ENCODE measurements at places on chromosomes 1 and 21. TPM values are rescaled to one million over a fixed set of nuclear protein-coding genes. Genes with fewer than 3 reads are reported as not detected.

- DNase-seq = no peak
Observed at GRCh38 chr1:45531873-45532272, 10.2 kb upstream of the PRDX1 start.

GRCh38 chr1:62066713-62067112 is 127.9 kb upstream of the L1TD1 start:
- no peak for DNase-seq

- DNase-seq = no peak
Observed at GRCh38 chr1:40032240-40032891, 8.2 kb upstream of the CAP1 start.

DNA sequence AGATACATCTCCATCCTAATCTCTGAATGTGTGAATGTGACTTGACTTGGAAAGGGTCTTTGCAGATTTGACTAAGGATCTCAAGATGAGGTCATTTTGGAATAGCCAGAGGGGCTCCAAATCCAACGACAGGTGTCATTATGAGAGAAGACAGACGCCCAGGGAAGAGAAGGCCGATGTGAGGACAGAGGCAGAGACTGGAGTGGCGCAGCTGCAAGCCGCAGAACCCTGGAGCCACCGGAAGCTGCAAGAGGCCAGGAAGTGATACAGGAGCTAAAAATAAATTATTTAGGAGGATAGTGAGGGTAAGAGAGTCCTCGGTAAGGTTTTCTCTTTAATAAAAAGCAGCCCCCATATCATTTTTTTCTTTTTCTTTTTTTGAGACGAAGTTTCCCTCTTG is 9.7 kb upstream of the AADACL4 start:
- DNase-seq = no peak

- peak; percentile 82 for DNase-seq
Observed at GRCh38 chr1:63593886-63594605, 835 bp downstream of the PGM1 start.

- DNase-seq = no peak
Observed at GRCh38 chr1:52366517-52366827, 467 bp upstream of the CC2D1B start.

DNA sequence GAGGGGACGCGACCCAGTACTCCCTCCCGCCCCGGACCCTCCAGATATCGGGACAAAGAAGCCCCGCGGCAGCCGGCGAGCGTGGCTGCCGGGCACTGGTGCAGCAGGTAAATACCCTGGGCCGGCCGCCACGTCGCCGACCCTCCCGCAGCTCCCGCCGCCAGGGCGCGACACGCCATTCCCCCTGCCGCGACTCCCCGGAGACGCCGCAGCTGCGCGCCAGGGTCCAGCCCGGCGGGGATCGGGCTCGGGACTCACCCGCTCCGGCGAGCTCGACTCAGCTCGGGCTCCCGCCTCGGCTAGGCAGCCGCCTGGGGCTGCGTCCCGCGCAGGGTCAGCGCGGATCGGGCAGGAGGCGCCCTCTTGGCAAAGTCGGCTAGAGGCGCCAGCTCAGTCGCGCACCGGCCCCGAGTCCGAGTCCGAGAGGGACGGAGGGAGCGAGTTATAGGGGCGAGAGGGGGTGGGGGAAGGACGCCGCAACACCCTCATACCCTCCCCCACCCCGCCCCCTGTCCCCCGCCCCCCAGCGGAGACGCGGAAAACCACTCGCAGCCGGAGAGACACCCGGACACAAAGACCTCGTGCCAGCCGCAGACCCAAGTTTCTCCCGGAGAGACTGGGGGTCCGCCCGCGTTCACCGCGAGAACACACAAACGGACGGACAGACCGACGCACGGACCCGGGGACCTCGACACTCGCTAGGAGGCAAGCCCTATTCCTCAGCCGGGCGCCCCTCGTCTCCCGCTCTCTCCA is 985 bp downstream of the SYT6 start:
- peak; percentile 25 for DNase-seq

GRCh38 chr1:115796897-115797296 is 28.4 kb upstream of the CASQ2 start:
- no peak for DNase-seq

- peak; percentile 60 for DNase-seq
Observed at GRCh38 chr21:25664491-25664931, 25.5 kb downstream of the JAM2 start.

DNA sequence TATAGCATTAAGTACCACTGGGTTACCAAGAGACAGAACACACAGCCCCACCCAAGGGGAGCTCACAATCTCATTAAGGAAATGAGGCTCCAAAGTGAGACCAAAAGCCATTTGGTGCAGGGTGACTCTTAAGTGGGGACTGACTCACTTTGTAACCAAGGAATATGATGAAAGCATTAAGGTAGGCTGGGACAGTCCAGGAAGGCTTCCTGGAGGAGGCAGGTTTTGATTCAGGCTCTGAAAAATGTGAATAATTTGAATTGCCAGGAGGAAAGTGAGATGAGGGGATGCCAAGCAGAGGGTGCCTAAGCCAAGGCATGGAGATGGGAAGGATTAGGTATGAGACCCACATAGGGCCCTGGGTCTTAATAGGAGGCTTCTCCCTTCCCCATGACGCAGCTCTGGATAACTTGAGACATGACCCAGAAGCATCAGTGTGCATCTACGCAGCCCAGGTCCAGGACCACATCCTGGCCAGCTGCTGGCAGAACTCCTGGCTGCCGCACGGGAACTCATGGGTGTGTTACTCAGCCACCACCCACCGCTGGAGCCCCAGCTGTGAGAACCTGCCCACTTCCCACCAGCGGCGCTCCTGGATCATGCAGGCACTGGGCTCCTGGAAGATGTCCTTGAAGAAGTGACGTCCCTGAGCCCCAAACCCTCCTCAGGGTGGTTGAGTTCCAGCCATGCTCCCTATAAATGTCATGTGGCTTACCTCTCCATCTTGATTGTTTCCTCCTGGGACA is 5.9 kb upstream of the TTC4 start:
- DNase-seq = no peak

DNA sequence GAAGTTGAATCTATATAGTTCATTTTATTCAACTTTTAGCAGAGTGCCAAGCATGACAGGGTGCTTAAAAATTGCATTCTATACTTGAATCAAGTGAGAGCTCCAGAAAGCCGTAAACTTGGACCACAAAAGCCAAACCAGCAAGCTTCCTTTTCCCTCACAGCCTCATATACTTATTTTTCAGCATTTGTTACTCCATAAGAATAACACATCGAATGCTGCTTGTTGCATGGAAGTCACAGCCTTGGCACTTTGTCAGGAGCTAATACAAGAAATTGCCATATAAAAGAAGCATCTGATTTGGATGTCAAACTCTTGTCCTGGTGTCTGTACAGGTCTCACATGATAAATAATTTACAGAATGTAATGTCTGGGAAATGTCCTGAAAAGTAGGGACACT is 87.4 kb downstream of the PLXNA2 start:
- no peak for DNase-seq

GRCh38 chr1:2483970-2484369 is 7.9 kb downstream of the PLCH2 start:
- no peak for DNase-seq

GRCh38 chr1:243525085-243525487 is 269.2 kb downstream of the SDCCAG8 start:
- DNase-seq = no peak

GRCh38 chr1:206954459-206955342 is 8.4 kb upstream of the PIGR start:
- DNase-seq = no peak

- DNase-seq = peak; percentile 60
Observed at GRCh38 chr1:40806731-40807695, 23.4 kb downstream of the KCNQ4 start.

DNA sequence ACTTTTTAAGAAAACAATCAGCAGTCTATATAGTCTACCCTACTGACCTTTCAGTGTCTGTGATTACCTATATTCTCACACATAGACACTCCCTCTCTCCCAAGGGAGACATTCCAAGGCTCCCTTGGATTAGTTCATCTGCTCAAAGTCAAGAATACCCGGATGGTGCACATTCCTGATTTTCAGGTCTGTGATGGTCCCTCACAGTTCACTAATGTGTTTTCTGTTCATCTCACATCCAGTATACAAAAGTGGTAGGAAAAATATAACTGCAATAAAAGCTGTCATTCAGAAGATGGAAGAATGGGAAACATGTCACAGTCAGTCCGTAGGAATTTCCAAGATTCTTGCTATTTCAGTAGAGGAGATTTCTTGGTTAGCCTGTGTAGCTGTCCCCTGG is 224.1 kb upstream of the CACYBP start:
- no peak for DNase-seq

GRCh38 chr1:68705466-68705865 is 208.6 kb upstream of the DEPDC1 start:
- no peak for DNase-seq

GRCh38 chr21:43779660-43780059 is 3.6 kb upstream of the CSTB start:
- no peak for DNase-seq

- no peak for DNase-seq
Observed at GRCh38 chr1:235933017-235933765, 66.5 kb upstream of the LYST start.

DNA sequence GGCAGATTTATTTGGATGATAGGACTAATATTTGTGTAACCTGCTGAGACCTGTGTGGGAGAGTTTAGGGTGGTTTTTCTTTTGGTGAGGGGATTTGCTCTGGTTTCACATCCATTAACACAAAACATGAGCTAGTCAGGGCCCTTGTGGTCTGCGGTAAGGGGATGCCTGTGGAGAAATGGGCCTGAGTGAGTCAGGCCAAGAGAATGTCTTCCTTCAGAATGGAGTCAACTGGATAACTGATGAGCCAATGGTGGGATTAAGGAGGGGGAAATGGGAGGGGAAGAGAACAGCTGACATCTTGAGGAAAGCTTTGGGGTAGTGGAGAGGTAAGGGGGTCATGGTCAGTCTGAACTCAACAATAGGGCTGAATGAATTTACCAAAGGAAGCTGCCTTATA is 13.9 kb downstream of the WNT2B start:
- DNase-seq = no peak

- no peak for DNase-seq
Observed at GRCh38 chr1:240254778-240255291, 163.2 kb downstream of the FMN2 start.

DNA sequence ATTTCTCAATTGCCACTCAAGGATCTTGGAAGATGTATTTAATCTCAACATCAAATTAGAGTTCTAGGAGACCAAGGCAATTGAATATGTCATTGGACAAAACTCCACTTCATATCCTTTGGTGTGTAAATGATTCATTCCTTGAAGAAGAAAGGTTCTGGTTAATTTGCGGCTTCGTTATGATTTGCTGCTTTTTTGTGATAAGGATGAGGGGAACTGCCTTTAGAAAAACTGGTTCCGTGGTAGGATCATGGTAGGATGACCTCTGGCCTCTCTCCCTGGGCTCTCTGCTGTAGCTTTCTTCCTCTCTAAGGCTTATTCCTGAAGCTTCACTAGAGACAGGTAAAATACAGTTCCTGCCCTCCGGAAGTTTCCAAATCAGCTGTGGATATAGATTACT is 51.5 kb upstream of the ERRFI1 start:
- no peak for DNase-seq

- no peak for DNase-seq
Observed at GRCh38 chr21:45912611-45913417, 68.8 kb upstream of the COL6A1 start.

DNA sequence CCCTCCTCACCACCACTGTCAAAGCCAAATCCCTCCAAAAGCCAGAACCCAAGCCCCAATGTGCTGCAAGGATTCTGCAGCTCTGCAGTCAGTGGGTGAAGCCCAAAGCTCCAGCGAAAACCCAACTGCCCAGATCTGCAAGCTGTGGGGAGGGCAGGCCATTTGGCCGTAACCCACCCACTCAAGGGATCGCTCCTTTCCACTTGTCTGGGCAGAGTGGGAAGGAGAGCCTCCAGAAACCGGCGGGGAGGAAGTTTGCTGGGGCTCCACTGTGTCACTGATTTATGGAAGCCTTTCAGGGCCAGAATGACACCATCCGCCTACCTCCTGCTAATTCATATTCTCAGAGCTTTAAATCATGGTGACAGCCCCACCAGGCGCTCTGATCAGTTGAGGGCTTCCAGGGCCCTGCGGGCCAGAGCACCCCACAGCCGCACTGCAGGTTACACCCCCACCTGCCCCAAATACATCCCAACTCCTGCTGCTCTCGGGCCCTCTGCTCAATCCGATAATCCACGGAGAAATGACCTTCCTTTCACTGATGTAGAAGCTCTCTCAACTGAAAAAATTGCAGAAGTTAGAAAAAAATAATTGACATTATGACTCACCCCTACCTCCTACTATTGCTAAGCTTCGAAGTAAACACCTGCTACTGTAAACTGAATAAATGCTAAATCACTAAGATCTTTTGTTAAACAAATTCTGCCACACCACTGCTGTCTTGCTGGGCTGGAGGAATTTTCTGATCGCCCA is 40.6 kb upstream of the RAB4A start:
- DNase-seq = no peak

DNA sequence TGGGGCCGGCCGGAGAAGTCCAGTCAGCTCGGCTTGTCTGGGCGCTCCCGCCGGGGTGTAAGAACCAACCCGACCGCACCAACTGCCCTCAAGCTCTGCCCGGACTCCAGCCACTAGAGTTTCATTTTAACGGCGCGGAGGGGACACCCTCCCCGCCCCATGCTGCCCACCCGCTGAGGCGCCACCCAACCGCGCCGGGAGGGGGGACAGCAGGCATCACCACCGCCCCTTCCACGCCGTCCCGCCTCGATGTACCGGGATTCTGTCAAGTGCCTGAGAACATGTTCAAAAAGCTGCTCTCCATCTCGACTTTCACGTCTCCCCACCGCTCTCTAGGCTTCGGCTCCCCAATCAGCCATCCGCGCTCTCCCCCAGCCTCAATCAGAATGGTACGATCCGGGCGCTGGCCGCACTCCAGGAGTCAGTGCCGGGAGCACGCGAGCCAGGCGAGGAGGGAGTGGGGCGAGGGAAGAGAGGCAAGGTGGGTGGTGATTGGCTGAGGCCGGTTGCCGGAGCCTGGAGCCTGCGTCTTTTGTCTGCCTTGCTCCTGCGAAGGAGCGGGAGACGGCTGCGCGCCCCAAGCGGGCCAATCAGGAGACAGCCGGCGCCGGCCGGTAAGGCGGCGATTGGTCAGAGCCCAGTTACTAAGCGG is at the start of gene PIK3R3:
Gene PIK3R3 (minus strand): TSS at position 101 of the 652 bp plus-strand sequence. CDS start 677 bp downstream, outside the sequence.
- peak; percentile 99 for DNase-seq

GRCh38 chr21:34009193-34009592 is 64.2 kb upstream of the MRPS6 start:
- DNase-seq = no peak

DNA sequence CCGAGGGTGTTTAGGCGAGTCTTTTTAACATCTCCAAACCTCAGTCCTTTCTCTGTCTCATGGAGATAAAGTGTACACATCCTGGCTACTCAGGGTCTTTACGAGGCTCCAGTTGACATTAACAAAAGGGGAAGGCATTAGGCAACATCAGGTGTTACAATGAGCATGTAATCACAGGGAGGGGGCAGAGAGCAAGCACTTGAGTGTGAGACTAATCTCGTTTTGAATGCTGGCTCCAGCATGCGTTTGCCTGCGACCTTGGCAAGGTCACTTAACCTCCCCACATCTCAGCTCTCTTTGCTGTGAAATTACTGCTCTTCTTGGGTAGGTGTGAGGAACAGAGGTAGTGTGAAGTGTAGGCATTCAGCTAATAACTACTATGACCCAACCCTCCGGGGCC is 3.1 kb downstream of the TNNT2 start:
- DNase-seq = no peak

The OR2T33 gene
- polyA plus RNA-seq = not detected

The KLF17 gene
- not detected for polyA plus RNA-seq

The OR2T2 gene
- polyA plus RNA-seq = not detected

The SH3D21 gene
- polyA plus RNA-seq = 0.72 TPM

The ADSS2 gene
- polyA plus RNA-seq = 3.5 TPM

The UBXN10 gene
- polyA plus RNA-seq = 0.14 TPM

The PSRC1 gene
- 1.1 TPM for polyA plus RNA-seq

The CYB561D1 gene
- polyA plus RNA-seq = 2.1 TPM

The EPHA2 gene
- 14.0 TPM for polyA plus RNA-seq

The TIAM1 gene
- polyA plus RNA-seq = 0.97 TPM

The KRTAP13-2 gene
- not detected for polyA plus RNA-seq
